ENCODE measurements at places on chromosomes 4 and X. TPM values are rescaled to one million over a fixed set of nuclear protein-coding genes. Genes with fewer than 3 reads are reported as not detected.

Gene TRMT44
- 20.6 TPM for polyA plus RNA-seq

Gene GSPT2
- polyA plus RNA-seq = 25.4 TPM

Gene MAGED2
- polyA plus RNA-seq = 982 TPM

Gene CEP135
- 6.7 TPM for polyA plus RNA-seq

Gene COL4A6
- polyA plus RNA-seq = 3.1 TPM

Gene MAGEE2
- 0.28 TPM for polyA plus RNA-seq

Gene IBSP
- polyA plus RNA-seq = not detected

Gene NKX3-2
- not detected for polyA plus RNA-seq
